LoVo (cell line): ENCODE measurements at places on chromosomes 16 and 17.

DNA sequence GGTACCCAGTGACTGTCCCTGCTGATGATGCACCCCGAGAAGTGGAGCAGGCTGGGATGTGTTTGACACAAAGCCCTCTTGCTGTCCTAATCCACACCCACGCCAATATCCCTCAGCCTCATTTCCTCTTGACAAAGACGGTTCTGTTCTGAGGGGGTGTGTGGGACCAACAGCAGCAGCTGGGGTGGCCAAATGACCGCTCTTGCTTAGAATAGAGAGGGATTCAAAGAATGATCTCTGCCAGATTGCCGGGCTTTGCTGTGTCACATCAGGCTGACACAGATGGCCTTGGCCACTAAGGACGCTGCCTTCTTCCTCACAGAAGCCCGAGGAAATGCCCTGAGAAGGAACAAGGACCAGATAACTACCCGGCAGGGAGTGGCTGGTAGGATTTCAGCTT is 250.7 kb downstream of the NTN1 start:
- DNase-seq: no peak

DNA sequence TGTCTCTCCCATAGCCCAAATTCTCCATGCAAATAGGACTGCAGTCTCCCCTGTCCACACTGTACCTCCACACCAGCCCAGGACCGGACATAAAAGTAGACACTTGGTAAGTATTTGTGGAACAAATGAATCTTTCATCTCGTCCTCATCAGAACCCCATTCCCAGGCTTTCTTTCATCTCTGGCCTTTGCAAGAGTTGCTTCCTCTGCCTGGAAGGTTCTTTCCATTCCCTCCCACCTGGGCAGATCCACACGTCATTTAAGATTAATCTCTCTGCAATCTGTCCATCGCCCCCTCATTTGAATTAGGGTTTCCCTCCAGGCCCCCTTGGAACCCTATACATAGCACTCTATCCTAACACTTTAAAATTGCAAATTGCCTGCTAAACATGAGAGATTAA is 3.9 kb upstream of the NXPH3 start:
- DNase-seq: no peak

GRCh38 chr17:62867303-62867702 is 59.2 kb upstream of the MARCHF10 start:
- no peak for DNase-seq

DNA sequence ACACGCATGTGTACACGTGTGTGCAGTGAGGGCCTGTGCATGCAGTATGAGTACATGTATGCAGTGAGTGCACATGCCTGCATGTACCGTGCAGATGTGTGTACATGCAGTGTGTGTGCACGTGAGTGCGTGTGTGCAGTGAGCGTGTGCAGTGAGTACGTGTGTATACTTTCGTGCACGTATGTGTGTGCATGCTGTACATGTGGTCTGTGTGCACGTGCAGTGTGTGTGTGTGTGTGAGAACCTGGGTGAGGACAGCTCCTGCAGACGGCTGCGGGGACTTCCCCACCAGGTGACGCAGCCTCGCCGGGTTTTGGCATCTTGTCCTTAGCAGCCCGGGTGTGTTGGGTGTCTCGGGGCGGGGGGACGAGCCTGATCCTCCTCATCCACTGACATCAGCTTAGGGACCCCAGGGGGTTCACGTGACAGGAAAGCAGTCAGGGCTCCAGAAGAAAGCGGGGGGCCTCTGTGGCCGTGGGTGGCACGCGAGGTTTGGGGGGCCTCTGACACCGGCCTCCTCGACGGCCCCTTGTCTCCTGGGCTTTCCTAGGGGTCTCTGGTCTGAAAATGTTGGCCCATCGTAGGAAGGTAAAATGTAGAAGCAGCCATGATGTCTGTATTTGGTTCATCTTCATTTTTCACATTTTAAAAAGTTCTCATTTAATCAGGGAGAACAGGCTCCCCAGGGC is 119.6 kb upstream of the ZNF750 start:
- DNase-seq: no peak

DNA sequence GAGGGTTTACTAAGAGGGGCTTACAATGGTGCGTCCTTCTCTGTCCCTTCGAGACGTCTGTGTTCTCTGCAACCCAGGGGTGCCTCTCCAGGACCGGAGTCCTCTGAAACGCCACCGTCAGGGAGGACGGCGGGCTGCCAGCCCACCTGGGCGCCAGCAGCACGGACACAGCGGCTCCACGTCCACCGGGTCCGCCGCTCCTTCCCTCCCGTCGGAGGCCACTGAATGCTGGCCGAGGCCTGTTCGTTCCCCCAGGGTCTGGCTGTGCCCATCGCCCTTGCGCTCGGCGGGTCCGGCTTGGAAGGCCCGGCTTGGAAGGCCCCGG is 403 bp downstream of the TEPSIN start:
- DNase-seq: no peak

DNA sequence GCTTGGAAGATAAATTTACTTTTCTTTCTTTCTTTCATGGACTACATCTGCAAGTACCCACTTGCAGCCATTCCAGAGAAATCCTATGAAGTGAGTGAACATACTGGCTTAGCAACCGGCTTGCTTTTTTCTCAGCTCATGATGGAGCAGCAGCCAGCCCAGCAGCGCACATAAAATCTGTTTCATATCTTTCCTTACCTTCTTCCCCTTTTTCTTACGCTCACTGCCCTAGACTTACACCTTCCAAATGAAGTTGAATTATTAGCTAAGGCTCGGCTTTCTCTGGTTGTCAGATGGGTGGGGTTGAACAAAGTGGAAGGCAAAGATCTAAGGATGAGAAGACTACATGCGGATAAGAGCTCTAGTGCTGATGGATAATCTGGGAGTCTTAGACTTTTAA is 13.9 kb upstream of the ABCA8 start:
- DNase-seq: no peak

- DNase-seq: no peak
These were observed 18.9 kb downstream of the C16orf86 start for GRCh38 chr16:67685388-67686112.
